ENCODE measurements at places on chromosomes 2 and 18. TPM values are rescaled to one million over a fixed set of nuclear protein-coding genes. Genes with fewer than 3 reads are reported as not detected.
A peak's percentile ranks its signal among the peaks of the same experiment; 100 is the strongest.

NPAS2 gene
- 15.8 TPM for total RNA-seq

SLC14A1 gene
- total RNA-seq: 0.34 TPM

ARID5A gene
- 20.5 TPM for total RNA-seq

DNA sequence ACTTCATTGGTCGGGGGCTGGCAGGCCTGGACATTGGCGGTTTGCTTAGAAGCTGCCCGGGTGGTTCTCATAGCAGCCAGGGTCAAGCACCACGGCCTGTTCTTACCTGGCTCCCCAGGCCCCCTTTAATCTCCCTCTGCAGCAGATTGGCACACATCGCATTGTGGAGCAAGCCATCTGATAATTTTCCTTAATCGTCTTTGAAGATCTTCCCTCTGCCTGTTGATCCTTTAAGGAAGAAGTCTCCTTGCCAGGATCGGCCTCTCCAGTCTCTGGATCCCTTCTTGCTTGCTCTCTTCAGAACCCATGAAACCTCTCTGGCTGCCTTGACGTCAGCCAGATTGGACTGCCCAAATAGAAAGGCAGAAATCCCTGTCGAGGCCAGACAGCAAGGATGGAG lies 75.8 kb downstream of the NEDD4L start:
- no peak for DNase-seq

DNA sequence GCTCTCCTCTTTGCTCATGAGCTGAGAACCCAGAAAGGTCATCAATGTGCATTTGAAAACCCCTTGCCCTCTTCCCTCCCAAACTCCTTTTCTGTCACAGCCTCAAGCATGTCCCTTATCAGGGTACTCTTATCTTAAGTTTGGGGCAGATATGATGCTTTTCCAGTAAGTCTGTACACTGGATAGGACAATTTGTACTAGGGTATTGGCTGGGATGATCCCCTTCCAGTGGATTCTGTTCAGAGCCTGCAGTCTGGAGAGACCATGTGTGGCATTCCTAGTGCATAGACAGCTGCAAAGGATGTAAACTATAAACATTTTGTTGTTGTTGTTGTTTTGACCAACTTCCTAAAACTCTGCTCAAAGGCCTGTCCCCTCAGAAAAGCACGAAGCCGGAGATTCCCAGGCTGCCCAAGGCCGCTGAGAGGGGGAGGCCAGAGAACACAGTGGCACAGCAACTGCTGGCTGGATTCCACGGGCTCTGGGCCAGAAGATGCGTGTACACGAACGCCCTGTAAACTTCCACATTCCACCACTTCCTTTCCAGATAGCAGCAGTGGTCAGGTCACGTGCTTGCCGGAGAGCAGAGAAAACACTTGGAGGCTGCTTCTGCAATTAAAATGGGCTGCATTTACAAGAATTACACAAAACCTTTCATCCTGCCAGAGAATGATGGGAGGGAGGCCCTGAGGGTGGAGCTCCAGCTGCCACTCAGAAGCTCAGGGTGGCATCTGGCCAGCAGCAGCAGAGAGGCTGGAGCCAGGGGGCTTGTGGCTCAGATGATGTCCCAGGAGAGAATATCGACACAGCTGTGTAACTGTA lies 42.1 kb downstream of the BMP10 start:
- DNase-seq: peak; percentile 97

DNA sequence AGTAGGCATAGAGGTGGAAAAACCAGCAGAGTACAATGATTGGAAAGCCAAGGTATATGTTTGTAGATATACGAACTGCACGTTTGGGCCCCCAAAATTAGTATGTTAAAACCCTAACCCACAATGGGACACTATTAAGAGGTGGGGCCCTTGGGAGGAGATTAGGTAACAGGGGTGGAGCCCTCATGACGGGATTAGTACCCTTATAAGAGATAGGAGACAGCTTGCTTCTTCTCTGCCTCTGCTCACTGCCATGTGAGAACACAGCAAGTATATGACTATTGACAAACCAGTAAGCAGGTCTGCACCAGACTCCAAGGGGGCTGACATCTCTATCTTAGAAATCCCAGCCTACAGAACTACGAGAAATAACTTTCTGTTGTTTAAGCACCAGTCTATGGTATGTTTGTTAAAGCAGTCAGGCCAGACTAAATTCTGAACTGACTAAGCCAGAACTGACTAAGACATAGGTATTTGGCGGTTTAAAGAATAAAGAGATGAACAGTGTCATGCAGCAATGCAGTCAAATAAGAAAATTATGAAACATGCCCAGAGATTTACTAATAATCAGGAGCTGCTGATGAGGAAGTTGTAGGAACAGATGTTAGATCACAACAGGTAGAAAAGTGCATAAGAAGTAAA lies 182.9 kb downstream of the DYM start:
- no peak for DNase-seq

DNA sequence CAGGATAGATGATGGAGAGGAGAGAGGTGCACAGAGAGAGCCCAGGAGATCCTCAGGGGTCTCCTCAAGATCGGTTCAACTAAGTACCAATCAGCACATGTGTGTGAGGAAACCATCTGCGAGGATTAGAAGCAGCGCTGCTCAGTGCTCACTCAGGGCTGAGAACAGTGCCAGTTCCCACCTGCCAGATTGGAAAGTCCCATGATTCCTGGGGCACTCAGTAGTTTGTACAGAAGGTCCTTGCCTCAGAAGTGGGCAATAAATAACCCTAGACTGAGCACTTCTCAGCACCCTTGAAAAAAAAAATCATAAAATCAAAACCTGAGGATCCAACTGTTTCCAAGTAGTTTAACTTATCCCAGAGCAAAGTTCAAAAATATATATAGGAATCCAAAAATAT lies 53.8 kb downstream of the SEMA4F start:
- DNase-seq: no peak

DNA sequence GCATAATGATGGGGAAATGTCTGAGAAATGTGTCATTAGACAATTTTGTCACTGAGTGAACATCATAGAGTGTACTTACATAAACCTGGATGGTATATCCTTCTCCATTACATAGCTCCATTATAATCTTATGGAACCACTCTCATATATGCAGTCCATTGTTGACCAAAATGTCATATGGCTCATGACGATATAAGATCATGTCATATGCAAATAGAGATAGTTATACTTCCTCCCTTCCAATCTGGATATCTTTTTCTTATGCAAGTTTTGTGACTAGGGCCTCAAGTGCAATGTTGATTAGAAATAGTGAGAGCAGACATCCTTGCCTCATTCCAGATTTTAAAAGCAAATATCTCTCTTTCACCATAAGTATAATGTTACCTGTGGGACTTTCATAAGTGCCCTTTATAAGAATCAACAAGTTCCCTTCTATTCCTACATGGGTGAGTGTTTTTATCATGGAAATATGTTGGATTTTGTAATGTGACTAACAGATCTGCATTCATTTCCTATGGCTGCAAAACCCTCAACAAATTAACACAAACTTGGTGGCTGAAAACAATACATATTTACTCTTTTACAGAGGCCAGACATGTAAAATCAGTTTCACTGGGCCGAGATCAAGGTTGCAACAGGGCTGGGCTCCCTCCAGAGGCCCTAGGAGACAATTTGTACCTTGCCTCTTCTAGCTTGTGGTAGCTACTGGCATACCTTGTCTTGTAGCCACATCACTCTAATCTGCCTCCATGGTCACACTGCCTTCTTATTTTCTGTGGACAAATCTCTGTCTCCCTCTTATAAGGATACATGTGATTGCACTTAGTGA lies 21.6 kb upstream of the SULT1C4 start:
- DNase-seq: no peak

DNA sequence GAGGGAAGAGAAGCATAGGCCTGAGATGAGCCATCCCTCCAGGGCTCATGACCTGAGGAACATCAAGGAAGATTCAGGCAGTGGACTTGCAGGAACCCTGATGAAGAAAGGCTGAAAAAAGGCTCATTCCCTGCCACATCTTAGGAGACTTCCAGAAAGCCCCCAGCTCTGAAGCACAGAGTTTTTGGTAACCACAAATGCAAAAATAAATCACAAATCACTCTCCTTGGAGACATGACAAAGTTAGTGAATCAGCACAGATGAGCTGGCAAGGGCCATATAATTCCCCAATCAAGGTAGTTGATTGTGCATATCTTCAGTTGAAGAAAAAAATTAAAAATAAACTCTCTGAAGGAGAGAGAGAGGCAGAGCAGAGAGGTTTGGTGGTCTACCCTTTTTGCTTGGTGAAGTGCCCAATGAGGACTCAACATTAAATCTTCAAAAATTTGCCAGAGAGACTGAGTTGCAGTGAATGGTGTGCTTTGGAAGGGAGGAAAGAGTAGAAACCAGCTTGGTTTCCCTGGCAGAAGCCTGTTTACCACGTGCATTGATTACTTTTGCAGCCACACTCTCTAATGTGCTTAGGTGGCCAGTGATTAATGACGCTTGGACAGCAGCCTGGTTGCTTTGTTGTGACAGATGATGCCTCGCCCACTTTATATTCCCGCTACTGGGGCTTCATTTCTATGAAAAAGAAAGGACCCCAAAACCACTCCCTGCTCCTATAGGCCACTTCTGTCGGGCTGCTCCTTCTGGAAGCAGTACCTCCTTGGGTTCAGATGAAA lies 257.4 kb upstream of the SLC14A2 start:
- DNase-seq: no peak

DNA sequence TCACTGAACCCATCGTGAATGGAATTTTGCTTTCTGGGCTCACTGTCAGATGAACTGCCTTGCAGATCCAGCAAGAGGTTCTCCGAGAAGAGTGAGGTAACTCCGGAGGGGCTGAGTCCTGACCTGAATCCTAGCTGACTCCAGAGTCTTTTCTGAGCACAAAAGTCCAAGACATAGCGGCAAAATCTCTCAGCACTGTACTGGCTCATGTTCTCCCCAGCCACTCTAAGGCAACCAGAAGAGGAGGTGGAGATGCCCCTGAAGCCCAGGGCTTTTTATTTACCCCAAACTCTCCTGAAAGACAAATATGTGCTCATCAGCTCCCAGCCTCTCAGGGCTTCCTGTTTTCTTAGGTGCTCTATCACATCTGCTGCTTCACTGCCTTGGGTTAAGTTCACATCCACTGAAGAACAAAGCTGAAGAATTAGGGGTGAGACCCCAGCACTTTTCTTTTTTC lies 221.8 kb downstream of the MREG start:
- no peak for DNase-seq

DNA sequence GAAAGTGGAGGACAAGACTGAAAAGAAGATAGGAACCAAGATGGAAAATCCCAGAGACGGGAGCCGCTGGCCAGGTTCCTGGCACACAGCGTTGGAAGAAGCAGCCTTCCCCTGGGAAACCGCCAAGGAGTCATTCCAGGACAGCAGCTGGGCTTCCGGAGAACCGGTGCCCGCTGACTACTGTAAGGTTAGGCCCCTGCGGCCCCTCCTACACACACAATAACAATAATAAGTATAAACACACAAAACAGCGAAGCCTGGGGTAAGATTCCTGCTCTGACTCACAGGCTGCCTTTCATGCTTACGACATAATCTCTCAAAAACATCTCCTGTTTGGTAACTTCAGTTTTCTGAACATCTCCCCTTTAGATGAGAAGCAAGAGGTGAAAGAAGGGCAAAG lies 28.1 kb upstream of the MYCN start:
- peak; percentile 36 for DNase-seq

DNA sequence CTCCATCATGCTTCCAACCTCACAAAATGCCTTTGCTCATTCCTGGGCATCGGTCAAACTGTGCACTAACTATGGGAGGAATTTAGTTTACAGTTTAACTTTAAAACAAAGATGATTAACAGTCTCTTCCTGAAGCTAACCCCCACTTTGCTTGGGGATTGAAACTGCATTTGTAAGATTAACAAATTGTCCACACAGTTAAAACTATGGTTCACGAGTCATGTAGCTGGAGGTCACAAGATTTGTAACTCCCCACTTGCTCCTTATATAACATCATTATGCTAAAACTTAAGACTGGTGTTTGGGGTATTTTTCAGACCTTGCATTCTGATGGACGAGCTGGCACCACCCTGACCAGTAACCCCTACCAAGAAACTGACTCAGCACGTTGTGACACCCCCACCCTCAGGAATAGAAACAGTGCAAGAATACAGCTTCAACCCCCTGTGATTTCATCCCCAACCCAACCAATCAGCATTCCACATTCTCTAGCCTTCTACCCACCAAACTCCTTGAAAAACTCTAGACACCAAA lies 252.3 kb downstream of the MBD5 start:
- no peak for DNase-seq

DNA sequence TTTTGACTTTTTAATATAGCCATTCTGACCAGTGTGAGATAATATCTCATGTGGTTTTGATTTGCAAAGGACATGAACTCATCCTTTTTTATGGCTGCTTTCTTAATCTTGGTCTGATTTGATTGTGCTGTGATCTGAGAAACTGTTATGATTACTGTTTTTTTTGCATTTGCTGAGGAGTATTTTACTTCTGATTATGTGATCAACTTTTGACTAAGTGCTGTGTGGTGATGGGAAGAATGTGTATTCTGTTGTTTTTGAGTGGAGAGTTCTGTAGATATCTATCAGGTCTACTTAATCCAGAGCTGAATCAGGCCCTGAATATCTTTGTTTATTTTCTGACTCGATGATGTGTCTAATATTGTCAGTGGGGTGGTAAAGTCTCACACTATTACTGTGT lies 16.8 kb downstream of the SP140L start:
- no peak for DNase-seq
